Panc1 (cell line): ENCODE measurements at places on chromosomes 1 and 21.

DNA sequence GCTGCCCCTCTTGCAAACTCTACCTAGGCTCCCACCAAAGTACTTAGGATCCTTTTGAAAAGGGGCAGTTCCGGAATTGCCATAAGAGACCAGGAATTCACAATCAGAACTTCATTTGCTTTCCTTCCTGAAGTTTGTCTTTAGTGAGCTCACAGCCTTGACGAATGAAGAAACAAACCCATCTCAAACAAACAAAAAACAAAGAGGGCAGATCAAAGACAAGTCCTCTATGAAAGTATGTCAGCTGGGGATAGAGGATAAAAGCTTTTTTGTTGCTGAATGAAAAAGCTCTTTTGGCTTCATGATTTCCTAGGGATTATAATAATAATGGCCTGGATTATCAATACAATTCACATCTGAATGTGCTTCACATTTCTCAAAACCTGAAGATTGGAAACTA lies 357.9 kb upstream of the DUSP10 start:
- DNase-seq, result no peak

DNA sequence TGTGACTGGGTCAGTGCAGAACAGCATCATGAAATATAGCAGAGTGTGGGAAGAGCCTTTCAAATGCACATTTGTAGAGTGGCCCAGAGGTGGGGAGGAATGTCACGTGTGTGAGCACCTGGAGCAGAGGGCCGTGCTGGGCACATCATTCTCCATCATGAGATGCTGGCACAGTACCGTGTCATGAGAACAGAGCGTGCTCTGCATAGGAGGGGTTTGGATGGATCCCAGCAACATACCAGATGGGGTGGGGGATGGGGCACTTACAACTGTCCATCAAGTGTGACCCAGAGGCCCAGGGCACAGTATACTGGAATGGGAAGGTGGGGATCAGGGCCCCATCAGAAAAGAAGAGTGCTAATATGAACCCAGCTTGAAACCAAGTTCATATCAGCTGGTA lies 182.0 kb downstream of the LMX1A start:
- DNase-seq, result no peak

- no peak for DNase-seq
Observed at GRCh38 chr1:192489748-192490147, 85.8 kb upstream of the RGS1 start.

DNA sequence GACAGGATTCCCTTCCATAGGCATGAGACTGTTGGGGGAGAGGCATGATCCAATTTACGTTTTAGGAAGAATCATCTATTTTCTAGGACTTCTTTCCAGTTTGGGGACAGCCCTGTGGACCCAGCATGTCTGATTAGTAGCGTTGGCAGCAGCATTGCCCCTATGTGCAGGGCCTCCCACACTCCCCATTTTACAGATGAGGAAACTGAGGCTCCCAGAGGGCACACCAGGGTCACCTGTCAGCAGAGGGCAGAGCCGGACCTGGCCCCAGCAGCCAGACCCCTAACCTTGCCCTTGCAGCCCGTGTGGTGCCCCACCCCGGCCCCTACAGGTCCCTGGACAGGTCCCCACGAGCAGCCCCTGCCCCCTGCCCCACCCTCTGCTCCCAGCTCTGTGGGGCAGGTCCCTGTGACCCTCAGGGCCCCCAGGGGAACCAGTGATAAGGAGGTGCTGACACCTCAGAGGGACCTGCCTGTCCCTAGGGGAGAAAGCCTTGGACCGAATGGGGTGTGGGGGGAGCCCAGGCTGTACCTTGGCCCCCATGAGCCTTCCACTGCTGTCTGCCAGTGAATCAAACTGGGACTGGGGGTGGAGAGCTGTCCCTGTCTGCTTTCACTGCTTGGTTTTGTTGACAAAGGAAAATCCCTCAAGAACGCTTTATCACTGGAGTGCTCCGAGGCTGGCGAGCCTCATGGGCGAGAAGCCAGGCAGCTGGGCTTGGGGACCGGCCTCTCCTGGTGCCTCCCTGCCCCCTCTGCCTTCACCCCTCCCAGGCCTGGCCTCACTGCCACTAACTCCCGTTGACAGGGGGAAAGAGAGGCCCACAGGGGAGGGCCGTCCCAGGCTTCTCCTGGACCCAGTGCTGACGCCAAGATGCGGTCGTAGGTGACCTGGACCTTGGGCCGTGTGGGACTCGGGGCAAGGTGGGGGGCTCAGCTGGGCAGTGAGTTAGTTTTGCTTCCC lies 39.4 kb upstream of the CCDC27 start:
- no peak for DNase-seq

DNA sequence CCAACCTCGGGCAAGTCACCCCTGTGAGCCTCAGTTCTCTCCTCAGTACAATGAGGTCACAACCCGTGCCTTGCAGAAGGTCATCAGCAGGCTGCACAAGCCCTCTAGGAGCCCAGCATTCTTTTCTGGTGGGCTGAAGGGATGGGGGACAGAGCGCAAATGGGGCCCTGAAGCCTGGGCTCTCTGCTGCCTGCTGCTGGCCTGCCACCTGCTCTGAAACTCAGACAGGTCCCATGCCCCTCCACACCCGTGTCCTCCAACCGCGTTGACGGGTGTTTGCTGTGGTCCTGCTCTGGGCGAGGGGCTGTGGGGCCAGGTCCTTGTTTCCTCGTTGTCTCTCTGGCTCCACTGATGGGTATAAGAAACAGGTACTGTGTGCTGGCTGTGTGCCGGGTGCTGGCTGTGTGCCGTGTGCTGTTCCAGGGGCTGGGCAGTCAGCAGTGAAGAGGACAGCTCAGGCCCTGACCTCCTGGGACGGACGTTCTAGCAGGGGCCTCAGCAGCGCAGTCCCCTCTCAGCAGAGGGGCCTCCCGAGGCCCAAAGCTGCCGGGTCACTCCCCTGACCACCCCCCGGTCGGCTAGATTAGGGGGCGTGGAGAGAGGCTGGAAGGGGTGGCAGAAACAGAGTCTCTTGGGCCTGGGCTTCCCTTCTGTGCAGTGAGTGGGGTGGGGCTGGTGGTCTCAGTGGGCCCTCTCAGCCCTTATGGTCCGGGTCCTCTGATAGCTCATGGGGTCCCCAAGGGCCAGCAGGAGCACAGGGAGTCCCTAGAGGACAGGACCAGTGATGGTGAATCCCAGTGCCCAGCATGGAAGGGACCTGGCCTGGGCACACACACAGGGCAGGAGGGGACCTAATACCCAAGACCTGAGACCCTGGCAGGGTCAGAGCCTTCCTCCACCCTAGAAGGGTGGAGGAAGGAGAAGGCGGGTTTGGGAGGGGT lies 42.1 kb downstream of the DMRTB1 start:
- no peak for DNase-seq

DNA sequence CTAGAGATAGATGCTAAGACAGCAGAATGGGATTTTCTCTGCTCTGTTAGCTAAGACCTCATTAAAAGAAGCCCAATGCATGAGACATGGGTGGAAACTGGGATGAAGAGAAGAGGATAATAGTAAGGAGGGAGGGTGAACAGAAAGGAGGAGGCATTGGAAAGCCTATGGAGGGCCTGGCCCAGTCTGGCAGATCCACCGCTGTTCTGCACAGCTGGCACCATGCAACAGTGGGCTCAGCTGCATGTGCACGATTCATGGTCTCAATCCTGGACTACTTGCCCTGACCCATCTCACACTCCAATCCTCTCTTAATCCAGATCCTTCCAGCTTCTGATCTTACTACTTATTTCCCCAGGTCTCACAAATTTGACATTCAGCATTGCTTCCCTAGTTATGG lies 2.2 kb downstream of the PHC2 start:
- DNase-seq, result no peak

DNA sequence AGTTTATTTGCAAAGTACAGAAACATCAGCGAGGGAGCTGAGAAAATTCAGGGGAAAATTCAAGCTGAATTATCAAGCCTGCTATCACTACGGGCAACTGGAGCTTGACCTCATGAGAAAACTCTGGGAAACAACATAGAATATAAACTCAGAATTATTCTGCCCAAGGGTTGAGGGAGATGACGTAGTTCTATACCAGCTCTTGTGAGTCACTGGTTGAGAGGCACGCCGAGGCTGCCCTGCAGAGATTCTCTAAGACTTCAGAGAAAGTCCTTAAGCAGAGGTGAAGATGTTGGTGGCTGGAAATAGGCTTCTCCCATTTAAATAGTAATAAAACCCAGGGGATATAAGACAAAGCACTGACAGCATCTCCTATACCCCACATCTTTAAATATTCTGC lies 12.3 kb downstream of the SYDE2 start:
- DNase-seq, result no peak

GRCh38 chr21:29075706-29076466 lies 2.4 kb upstream of the CCT8 start:
- DNase-seq, result peak; percentile 47

- DNase-seq, result no peak
Observed at GRCh38 chr1:1115136-1115785, 628 bp downstream of the C1orf159 start.

DNA sequence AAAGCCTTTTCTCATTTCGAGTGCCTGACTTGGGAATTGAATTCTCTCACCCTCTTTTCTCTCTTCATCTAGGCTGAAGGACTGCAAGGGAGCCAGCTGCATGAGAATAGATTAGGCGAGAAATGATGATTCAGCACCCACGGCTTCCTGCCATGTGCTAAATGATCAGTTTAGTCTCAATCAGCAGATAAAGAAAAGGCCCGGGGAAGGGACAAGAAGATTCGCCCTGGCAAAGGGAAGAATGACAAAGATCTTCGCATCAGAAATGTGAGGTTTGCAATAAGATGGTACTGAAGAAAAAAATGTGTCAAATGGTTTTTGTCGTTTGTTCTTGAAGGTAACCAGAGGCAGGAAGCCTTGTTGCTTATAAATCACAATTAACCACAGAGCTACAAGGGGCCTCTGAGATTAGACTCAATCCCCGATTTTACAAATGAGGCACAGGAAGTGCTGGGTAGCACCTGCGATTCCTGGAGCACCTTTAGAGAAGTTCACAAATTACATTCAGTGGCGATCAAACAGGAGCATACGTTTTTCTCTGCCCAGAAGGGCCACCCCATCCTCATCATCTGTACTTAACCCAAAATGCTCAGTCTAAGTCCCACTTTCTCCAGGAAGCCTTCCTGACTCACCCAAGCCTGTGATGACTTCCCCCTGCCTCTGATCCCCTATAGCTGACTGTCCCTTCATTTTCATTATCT lies 183.4 kb downstream of the ZNF281 start:
- DNase-seq, result no peak

GRCh38 chr21:25215698-25216384 lies 391.4 kb downstream of the MRPL39 start:
- no peak for DNase-seq

- DNase-seq, result no peak
Observed at GRCh38 chr1:183195142-183195574, 9.1 kb downstream of the LAMC2 start.

- DNase-seq, result no peak
Observed at GRCh38 chr1:199089393-199090122, 450.7 kb downstream of the PTPRC start.

GRCh38 chr1:200487650-200488049 lies 77.8 kb upstream of the ZNF281 start:
- DNase-seq, result no peak

- no peak for DNase-seq
Observed at GRCh38 chr1:59057211-59057694, 239.6 kb upstream of the FGGY start.

DNA sequence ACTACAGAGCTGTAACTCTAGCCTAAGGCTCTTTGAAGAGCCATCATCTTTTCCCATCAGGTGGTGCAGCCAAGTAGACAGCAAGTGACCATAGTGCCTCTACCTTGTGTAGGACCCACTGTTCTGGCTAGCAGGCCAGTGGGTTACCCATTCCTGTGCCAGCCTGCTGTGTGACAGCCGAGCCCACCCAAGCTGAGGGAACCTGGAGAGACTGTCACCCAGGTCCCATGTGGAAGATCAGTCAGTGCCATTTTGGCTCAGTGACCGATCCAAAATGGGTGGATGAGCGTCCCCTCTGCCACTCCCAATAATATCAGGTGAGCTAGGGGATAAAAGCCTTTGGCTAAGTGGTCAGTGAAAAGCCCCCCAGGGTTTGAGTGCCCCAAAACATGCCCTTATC lies 417.9 kb downstream of the MATN1 start:
- DNase-seq, result no peak

GRCh38 chr1:41333146-41333784 lies 28.0 kb upstream of the FOXO6 start:
- no peak for DNase-seq

DNA sequence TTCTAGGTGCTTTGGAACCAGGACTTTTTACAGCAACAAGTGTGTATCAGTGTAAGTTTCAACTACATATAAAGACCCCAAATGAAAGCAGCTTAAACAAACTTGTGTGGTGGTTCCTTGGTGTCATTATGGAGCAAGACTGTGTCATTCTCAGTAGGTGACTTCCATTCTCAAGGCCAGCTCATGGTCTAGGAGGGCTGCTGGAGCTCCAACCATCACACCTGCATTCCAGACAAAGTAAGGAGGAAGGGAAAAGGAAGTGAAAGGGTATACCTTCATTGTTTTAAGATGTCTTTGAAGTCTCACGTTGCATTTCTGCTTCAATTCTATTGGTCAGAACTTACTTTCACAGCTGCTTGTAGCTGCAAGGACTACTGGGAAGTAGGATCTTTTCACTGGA lies 188.6 kb downstream of the C1orf94 start:
- no peak for DNase-seq

DNA sequence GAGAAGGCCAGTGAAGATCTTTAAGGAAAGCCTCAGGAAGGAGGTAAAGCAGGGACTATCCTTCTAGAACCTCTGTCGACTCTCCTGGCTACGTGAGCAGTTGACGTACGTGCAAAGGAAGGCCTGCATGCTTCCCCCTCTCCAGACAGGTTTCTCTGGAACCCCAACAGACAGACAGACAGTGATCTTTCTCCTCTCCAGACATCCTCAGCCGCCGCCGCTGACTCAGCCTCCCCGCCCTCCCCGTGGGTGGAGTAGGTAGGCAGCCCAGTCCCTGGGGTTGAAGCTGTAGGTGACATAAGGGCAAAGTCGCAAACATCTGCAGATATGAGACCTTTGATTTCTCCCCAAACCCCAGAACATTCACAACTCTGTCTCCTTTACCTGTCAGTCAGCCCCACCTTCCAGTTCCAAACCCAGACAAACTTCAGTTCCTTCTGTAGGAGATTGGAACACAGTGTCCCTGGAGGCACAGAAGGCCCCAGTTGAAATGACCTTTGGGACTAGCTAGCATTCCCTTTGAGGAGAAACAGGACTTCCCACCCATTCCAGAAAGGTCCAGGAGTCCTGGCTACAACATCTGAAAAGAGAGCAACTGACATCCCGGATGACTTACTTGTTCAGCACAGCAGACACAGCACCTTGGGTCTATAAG lies 146.0 kb upstream of the JUN start:
- DNase-seq, result no peak
